ENCODE measurements at places on chromosomes 11 and 22.

GRCh38 chr22:29157759-29158535 lies 47.7 kb upstream of the EMID1 start:
- no peak for DNase-seq

DNA sequence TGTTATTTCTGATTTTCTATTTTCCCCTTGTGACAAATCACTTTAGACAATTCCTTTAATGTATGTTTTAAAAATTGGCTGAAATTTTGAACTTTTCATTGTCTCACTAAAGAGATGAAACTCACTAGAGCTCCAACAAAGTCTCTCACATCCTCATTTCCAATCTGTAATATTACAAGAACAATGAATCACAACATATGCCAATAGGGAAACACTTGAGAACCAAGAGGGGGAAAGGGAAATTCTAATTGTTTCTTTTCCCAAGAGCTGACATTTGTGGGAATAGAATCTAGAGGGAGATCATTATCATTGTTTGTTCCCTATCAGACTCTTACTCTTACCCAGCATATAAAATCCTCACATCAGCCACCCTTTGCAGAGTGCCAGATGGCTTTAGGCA lies 28.2 kb downstream of the OR10D3 start:
- no peak for DNase-seq

DNA sequence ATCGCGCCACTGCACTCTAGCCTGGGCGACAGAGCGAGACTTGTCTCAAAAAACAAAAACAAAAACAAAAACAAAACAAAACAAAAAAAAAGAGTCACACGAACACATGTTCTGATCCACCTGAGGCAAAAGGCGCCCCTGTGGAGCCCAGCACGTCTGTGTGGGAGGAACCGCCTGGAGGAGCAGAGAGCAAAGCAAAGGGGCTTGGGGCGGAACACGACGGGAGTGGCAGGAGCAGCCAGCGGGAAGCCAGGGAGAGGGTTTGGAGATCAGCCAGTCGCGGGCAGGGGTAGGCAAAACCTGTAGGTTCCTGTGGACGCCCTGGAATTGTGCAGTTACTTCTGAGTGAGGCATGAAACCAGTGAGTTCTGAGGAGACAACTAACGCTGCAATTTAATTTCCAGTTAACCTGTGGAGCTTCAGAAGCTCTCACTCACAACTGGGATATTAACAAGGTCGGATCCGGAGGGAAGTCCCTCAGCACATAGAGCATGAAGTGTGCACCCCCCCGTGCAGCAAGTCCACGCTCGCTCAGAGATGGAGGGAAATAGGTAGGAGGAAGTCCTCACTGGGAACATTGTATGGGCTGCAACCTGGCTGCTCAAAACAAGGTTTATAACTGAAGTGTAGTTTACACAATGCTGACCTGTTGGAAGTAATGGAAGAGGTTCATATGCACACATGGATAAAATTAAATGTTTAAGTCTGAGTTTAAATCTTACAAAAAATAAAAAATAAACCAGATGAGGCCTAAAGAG lies 13.2 kb upstream of the USP18 start:
- DNase-seq, result no peak

DNA sequence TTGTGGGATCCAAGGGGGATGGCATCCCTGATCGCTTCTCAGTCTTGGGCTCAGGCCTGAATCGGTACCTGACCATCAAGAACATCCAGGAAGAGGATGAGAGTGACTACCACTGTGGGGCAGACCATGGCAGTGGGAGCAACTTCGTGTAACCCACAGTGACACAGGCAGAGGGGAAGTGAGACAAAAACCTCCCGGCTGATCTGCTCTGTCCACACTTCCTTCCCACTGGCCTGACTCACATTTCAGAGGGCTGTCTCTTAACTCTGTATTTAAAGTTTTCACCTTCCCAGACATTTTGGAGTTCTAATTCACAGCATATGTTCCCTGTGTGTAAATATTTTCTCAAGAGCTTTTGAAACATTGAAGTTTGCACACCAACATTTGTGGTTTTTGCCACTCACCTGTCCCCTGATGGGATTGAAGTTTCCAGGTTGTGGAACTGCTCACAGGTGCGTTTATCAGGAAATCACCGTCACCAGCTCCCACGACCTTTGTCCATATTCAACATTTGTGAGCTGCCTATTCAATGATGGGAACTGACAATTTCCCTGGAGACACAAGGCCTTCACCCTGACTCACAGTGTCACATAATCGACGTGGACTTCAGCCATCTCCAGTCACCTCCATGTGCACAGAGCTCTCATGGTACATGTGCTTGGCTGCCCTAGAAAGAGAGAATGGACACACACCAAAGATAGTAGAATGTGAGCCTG lies 99.2 kb downstream of the VPREB1 start:
- no peak for DNase-seq

DNA sequence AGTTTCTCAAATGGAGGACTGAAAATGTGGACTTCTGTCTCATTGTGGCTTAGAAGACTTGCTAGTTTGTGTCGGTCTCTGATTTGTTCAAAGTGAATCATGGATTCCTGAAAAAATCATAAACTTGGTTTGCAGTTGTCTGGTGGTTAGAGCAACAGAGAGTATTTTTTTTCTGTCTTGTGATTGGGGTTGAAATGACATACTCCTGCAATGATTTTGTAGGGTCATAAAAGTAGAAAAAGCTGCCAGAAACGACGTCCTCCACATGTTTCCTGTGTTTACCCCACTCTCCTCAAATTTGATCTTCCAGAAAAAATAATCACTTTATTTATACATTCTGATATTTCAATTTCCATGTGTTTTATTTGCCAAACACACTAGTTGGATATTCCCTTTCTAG lies 219.2 kb upstream of the PGR start:
- no peak for DNase-seq

- no peak for DNase-seq
These were observed 135.8 kb upstream of the PITPNB start for GRCh38 chr22:28054819-28055208.

DNA sequence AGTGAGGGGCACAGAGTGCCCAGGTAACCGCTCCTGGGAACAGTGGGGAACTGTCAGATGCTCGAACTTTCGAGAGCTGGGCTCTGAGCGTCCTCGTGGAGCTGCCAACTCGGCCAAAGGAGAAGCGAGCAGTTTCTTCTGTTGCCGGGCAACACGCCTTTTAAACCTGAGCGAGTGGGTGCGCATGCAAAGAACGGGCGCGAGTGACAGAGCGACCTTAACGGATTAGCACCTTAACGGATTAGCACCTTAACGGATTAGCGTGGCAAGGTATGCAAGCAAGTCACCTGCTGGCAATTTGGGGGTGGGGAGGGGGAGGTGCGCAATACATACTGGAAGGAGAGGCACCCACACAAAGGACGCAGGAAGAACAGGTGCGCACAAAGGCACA lies 61.8 kb upstream of the PRODH start:
- no peak for DNase-seq

- no peak for DNase-seq
These were observed 12.9 kb downstream of the NAV2 start for GRCh38 chr11:19725379-19726079.

DNA sequence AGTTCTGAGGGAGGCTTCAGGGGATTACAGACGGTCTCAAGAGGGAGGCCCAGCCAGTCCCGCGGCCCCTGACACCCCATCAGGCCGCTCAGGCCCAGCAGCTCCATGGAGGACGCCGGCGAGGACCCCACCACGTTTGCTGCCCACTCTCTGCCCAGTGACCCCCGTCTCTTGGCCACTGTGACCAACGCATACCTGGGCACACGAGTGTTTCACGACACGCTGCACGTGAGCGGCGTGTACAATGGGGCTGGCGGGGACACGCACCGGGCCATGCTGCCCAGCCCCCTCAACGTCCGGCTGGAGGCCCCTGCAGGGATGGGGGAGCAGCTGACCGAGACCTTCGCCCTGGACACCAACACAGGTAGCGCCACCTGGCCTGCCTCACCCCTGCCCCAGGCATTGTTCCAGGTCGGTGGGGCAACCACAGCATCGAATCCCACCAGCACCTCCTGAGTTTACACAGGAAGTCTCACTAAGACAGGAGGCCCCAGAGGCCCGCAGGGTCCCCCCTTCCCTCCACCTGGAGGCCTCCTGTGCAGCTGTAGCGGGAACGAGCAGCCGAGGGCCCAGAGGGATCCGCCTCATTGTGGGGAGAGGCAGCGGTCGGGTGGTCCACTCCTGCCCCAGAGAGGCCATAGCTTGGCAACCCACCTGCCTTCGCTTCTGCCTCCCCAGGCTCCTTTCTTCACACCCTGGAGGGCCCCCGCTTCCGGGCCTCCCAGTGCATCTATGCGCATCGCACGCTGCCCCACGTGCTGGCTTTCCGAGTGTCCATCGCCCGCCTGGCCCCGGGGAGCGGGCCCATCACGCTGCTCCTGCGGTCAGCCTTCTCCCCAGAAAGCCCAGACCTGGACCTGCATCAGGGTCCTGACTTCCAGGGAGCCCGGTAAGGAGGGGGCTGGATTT lies 1.0 kb downstream of the PGGHG start:
- DNase-seq, result no peak

- DNase-seq, result no peak
These were observed 221.9 kb upstream of the PDGFD start for GRCh38 chr11:104385884-104386283.

DNA sequence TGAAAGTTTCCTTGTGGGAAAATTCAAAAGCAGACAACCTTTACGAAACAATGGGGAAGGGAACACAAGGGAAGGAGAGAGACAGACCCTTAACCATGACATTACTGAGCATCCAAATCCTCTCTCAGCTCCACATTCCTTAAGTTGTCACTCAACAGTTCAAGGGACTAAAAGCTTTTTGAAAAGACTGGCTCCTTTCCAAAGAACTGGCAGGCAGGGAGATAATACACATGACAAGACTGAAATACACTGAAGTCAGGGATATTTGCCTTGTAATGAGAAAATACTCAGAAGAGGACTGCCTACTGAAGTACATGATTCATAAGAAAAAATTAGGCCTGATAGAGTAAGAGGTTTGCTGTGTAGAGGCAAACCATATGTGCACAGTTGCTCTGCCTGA lies 69.1 kb downstream of the SMCO4 start:
- DNase-seq, result no peak

GRCh38 chr11:12270215-12270797 lies 107.1 kb upstream of the PARVA start:
- no peak for DNase-seq

DNA sequence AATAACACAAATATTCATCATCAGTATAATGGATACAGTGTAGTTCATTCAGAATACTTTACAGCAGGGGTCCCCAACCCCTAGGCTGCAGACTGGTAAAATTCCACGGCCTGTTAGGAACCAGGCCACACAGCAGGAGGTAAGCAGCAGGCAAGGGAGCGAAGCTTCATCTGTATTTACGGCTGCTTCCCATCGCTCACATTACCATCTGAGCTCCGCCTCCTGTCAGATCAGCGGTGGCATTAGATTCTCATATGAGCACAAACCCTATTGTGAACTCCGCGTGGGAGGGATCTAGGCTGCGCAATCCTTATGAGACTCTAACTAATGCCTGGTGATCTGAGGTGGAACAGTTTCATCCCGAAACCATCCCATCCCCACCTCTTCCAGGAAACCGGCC lies 125.1 kb downstream of the SERGEF start:
- peak; percentile 15 for DNase-seq

DNA sequence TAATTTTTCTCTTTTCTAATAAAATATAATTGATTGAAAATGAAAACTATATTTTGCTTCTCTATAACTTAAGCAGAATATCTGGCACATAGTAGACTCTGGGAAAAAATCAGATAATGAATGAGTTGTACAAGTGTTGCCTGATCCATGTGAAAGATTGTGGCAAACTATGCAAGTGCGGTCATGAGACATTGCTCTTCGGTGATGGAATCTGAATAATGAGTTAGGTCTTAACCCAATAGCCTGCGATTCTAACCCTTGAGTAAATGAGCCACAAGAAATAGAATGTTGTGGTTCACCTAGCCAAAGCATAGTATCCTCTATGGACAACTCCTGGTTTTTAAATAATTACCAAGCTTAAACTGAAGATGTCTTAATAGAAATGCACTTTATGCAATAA lies 333.7 kb upstream of the LUZP2 start:
- DNase-seq, result no peak

- no peak for DNase-seq
These were observed 148.3 kb downstream of the TRPC6 start for GRCh38 chr11:101435408-101435973.

GRCh38 chr11:8768625-8769333 lies 86.2 kb downstream of the RPL27A start:
- peak; percentile 56 for DNase-seq

DNA sequence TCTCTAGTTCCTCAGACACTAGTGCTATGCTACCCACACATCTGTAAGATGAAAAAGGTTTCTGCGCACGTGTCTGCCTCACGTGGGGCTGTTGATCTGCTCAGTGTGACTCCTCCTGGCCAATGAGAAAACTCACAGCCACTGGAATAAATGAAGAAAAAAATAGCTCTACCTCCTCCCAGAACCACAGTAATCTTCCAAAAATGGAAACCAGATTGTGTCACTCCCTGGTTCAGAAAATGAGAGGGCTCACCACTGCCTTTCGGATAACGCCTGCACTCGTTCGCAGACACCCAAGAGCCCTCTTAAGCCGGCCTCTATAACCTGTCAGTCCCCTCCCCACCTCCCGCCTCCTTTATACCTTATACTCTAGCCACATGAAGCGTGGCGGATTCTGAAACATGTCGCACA lies 5.1 kb downstream of the APBB1 start:
- peak; percentile 83 for DNase-seq

DNA sequence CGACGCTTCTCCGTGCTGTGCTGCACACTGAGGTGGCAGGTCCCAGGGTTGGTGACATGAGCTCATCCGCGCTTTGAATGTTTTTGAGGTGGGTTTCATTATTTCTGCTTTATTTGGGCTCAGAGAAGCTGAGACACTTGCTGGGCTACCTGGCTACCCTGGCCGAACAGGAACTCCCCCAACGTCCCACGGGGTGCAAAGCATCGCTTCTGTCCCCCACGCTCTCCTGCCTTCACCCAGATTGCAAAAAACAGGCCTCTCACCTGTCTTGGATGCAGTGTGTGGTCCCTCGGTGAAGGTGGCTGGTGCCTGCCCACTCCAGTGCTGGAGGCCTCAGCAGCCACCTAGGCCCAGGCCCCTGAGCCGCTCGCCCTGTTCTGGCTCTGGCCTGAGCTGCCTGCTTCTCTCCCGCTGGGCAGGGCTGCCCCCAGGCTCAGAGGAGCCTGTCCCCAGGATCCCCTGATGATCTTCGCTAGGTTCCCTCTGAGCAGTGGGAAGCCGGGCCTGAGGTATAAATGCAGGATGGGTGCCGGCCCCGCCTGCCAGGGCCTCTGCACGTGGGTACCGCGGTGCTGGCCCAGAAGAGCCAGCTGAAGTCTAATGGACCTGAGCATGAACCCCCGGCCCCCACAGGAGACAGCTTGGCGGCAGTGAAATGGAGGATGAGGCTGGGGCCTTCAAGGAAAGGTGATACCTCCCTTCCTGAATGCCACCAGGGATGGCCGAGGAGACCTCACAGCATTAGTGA lies 15.8 kb upstream of the MRGPRD start:
- DNase-seq, result no peak

DNA sequence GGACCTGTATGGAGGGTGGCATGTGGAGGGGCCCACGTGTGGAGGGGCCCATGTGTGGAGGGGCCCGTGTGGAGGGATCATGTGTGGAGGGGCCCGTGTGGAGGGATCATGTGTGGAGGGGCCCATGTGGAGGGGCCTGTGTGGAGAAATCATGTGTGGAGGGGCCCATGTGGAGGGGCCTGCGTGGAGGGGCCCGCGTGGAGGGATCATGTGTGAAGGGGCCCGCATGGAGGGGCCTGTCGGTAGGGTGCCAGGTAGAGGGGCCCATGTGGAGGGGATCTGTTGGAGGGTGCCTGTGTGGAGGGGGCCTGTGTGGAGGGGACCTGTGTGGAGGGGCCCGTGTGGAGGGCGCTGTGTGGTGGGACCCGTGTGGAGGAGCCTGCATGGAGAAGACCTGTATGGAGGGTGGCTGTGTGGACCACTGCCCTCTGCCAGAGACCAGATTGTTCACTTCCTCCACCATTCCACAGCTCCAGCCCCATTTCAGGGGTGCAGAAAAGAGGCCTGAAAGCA lies 47.0 kb downstream of the IGLL5 start:
- DNase-seq, result no peak

Measured in cardiac muscle cell (in vitro differentiated cells and primary cell).